ENCODE measurements at places on chromosomes 6 and 20. TPM values are rescaled to one million over a fixed set of nuclear protein-coding genes. Genes with fewer than 3 reads are reported as not detected.

Gene CALHM4
- not detected for total RNA-seq

Gene PSORS1C2
- not detected for total RNA-seq

GRCh38 chr6:1574890-1575209, 34.9 kb upstream of the FOXC1 start:
- DNase-seq, result no peak

GRCh38 chr6:52595000-52595795, 18.3 kb upstream of the TRAM2 start:
- DNase-seq, result no peak

GRCh38 chr20:33441142-33441955, 2.2 kb downstream of the SNTA1 start:
- DNase-seq, result no peak

DNA sequence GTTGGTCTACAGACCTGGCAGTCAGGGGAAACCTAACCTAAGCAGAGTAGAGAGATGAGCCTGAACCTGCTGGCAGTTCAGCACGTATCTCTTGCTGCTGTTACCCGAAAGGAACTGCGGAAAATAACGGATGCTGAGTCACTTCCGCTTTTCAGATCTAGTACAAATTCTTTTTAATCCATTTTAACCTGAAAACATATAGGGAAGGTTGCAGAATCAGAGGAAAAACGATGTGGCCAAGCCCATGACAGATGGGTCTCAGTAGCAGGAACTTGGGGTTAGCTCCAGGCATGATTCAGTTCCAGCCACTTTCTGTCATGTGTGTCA, 351.9 kb upstream of the PRND start:
- no peak for DNase-seq

DNA sequence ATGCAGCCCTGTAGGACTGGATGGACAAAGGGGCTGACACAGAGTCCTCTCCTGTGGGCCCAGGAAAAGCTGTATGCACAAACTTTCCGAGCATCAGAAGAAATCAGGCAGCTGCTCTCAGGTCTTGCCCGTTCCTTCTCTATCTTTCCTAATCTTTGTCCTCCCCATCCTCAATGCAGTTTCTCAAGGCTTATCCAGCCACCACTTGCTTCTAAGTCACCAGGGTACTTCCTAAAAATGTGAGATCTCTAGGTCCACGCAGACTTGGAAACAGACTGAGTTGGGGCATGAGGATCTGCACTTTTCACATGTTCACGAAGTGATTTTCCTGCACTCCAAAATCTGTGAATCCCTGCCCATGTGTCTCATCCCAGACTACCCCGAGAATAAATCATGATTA, 394.5 kb upstream of the SLC35B3 start:
- no peak for DNase-seq
